Activated CD4-positive, alpha-beta T cell treated with anti-CD3 and anti-CD28 coated beads, Interleukin-2, amount 10 ng/mL, durations not matched to agents 7 days and 5 days (primary cell): ENCODE measurements at places on chromosomes 12 and 14. TPM values are rescaled to one million over a fixed set of nuclear protein-coding genes. Genes with fewer than 3 reads are reported as not detected.
A peak's percentile ranks its signal among the peaks of the same experiment; 100 is the strongest.

Gene TAS2R42
- not detected for total RNA-seq

Gene PTPRO
- total RNA-seq, result 7.7 TPM

DNA sequence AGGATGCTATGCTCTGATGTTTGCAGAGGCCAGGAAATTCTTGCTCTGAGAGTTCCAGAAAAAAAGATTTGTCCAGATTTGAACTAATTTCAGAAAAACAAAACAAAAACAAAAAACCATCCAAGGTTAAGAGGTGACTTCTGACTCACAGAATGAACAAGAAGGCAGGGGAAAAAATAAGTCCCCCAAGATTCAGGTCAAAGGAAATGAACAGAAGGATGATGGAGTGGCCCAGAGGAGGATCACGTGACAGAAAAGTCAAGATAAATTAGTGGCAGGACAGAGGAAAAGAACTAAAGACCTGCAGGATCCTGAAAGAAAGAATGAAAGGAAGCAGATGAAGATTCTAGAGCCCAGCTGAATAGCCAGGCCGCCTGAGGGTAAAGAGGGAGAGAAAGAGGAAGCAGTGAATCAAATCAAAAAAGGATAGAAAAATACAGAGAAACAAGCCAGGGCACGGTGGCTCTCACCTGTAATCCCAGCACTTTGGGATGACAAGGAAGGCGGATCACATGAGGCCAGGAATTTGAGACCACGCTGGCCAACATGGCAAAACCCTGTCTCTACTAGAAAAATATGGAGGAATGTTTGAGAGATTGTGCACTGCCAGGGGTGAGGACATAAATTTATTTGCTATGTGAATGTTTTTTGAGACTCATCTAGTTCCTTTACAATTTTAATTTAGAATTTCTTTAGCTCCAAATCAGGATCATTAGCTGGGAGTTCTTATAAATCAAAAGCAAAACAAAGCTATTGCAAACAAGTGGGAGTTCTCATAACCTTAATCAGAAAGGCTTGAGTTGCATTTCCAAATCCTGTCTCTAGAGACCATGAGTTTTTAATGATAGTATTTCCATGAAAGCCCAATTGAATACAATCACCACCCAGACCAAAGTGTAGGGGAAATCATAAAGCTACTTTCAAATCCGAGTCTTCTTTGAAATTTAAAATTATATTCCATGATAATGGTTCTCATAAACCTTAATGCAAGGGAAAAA is 217.1 kb upstream of the PLEKHG7 start:
- peaks cover 3% of the 10 kb centered on the region for H3K36me3 ChIP-seq
- H3K27me3 ChIP-seq, result no peaks in the 10 kb centered on the region
- peaks cover 6% of the 10 kb centered on the region for H3K4me1 ChIP-seq
- no peak for DNase-seq

DNA sequence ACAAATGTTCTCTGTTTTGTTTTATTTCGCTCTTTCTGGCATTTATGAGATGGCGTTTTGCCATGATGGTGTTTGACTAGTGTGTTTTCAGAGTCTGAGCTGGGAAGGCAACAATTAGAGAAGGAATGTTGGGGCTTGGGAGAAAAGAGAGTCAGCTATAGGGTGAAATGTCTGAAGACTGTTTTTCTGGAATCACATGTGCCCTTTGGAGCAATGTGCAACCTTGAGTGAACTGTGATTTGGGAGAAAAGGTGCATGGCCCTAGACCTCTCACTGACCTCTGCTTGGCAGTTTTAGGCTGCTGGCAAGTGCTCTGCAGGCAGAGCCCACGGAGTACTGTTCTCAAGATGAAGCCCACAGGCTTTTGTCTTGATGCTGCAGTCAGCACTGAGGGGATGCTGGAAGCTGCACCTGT is 379.9 kb upstream of the PDE3A start:
- H3K27me3 ChIP-seq, result no peaks in the 10 kb centered on the region
- no peaks in the 10 kb centered on the region for H3K4me1 ChIP-seq
- no peak overlapping the region for H3K27ac ChIP-seq

Gene CNOT2
- 78.0 TPM for total RNA-seq

GRCh38 chr12:21542403-21542802 is 16.3 kb downstream of the SPX start:
- no peak overlapping the region for H3K27ac ChIP-seq
- H3K4me1 ChIP-seq, result no peaks in the 10 kb centered on the region
- peaks cover 4% of the 10 kb centered on the region for H3K27me3 ChIP-seq
- H3K4me3 ChIP-seq, result no peak overlapping the region
- no peak for DNase-seq
- no peaks in the 10 kb centered on the region for H3K36me3 ChIP-seq

DNA sequence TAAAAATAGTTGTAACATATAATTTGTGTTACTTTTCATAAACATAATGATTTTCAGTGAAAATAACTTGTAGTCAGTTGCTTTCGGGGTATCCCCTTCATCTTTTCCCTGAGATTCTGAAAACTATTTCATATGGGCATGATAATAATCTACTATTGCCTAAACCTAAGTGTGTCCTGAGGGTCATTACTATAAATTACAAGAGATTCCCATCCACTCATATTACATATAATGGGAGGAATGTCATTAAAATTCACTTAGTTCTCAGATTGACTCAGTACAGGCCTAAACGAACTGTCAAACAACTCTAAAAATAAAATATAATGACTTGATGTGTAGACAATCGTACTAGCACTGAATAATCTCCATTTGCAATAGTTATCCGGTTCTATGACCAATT is 72.7 kb downstream of the PTPRR start:
- H3K4me3 ChIP-seq, result no peak overlapping the region
- no peak overlapping the region for H3K27ac ChIP-seq
- DNase-seq, result no peak
- H3K36me3 ChIP-seq, result no peaks in the 10 kb centered on the region

DNA sequence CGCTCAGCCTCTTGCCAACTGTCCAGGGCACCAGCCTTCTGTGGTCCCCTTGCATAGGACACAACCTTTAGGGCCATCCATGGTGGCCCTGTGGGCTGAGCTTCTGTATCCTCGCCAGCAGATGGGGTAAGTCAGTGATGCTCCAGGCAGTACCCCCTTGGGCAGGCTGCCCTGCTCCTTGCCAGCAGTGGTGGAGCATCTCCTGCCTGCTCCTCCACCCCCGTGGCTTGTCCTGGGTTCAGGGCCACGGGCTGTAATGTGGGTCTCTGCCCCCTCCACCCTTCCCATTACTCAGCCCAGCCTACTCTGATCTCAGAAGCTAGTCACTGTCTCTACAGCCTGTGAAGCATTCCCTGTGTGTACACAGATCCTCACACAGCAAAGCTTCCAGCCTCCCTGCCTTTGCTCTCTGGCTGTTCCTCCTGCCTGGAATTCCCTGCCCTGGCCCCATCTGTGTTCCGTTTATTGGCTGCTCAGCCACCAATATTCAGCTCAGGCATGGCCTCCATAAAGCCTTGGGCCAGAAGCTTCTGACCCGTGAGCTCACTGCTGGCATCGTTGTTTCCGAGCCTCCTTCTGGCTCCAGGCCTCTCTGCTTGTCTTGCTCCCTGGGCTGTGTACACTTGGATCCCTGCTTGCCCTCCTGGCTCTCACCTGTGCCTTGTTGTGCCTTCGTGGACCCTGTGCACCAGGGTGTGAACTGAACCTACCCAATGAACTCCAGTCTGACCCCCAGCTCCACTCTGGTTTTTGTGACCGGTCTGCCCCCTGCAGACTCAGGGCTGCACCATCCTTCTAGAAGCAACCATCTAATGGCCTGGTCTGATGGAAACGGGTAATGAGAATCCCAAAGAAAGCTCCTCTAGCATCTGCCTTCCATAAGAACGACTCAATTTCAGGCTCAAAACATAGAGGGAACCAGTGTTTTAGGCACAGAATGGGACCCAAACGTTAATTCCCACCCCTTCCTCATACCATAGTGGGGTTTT is 177.0 kb upstream of the PRMT8 start:
- no peak overlapping the region for H3K27ac ChIP-seq
- no peaks in the 10 kb centered on the region for H3K27me3 ChIP-seq
- H3K4me1 ChIP-seq, result no peaks in the 10 kb centered on the region
- peak; percentile 29 for DNase-seq

Gene AKAP3
- total RNA-seq, result 2.6 TPM

Gene LAG3
- 13.1 TPM for total RNA-seq

Gene C12orf54
- not detected for total RNA-seq
